Neural progenitor cell (in vitro differentiated cells): ENCODE measurements at places on chromosomes 7 and 10.

DNA sequence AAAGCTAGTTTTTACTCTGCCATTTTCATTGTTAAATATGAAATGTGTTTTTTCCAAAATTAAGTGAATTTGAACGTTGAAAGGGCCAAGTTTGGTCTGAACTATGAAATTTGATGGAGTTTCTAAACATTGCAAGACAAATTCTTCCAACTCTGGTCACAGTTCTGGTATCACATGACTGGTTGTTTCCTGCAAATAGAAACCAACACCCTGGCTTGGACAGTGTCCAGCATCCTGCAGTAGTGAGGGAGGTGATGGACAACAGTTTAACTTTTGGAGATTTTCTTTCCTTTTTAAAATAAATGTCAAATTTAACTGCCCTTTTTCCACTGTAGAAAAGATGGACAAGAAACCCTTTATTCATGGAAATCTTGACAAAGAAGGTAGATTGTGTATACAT lies 54.8 kb upstream of the AGBL3 start:
- DNase-seq, result no peak

DNA sequence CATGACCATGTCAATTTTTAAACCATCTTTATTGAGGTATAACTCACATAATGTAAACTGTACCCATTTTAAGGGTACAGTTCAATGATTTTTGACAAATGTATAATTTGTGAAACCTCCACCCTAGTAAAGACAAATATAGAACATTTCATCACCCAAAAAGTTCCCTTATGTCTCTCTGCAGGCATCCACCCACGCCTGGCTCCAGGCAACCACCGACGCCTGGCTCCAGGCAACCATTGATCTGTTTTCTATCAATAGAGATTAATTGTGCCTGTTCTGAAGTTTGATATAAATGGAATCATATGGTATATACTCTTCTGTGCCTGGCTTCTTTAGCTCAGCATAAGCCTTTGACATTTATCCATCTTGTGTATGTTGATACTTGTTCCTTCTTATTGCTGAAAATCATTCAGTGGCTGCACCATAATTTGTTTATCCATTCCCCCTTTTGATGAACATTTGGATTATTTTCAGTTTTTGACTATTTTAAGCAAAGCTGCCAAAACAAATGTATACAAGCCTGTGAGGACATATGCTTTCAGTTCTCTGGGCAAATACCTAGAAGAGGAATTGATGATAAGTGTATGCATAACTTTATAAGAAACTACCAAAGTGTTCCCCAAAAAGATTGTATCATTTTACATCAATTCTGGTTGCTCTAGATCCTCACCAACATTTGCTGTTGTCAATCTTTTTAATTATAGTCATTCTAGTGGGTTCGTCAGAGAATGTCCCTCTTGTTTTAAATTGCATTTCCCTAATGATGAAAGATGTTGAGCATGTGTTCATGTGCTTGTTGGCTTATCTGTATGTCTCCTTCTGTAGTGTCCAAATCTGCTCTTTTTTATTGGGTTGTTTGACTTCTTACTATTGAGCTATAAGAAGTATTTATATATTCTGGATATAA lies 55.7 kb upstream of the HECTD2 start:
- no peak for DNase-seq

DNA sequence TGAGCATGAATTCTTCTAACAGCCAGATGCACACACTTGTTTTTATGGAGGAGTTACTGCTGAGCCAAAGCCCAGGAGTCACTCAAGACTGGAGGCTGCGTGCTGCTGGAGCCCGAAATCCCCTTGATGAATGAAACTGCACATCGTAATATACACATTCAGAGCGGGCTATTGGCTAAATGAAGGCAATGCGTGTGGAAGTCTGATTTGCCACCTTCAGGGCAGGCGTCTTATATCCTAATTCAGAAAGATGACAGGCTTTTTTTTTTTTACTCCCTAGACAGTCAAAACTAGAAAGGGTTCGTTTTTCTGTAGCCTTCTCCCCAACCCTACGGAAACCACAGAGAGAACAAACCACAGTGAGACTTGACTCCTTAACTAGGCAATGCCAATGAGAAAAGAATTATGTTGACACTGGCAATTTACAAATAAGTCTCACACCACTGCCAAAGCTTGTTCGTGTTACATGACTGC lies 227.2 kb upstream of the KLF14 start:
- no peak for DNase-seq

GRCh38 chr7:6379886-6380285 lies 67.9 kb downstream of the DAGLB start:
- DNase-seq, result no peak

DNA sequence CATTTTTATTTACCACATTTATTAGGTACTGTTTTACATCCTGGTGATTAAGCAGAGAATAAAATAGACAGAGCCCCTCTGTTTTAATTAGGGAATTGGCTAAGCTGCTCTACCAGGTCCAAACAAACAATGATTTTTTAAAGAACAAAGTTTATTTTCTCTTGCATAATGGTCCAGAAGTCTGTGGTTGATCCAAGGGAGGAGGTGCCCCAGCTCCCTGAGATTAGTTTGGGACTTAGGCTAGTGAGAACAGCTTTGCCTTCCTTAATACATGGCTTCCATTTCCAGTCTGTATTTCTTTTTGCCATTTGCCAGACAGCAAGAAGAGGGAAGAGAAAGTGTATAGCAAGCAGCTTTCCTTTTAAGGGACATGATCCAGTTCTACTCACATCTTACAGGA lies 2.9 kb upstream of the MIOS start:
- no peak for DNase-seq

DNA sequence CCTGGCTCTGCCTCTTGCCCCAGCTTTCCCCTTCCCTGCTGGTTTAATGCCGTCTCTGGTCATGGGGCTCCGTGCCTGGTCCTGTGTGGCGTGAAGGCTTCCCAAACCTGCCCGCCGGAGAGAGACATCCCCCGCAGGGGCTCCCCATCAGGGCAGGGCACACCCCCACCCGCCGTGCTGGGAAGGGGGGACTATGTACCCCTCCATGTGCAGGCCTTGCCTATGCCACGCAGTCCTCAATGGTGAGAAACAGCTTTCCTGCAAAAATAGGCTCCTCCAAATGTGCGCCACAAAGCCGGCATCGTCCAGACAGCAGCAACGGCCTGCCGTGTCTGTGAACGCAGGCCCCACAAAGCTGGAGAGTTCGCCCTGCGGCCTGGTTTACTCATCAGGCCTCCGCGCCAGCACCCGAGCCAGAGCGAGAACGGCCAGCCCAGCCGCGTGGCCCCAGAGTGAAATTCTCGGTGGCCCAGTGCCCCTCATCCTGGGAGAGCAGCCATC lies 313.4 kb downstream of the DNAJB6 start:
- DNase-seq, result no peak

DNA sequence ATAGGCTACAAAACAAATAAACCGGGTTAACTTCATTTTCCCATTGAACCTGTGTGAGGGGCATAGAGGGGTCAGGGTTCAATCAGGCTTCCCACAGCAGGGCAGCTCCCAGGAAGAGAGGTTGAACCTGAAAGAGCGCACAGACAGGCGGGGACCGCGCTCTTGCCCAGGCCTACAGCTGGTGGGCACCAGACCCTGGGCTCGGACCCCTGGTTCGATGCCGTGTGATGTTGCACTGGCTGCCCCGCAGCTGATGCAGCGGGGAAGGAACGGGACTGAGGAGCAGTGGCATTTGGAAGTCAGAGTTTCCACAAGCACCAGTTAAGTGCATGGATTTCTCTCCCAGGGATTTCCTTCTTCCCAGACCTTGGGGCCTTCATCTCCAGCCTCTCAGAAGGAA lies 72.6 kb upstream of the INSIG1 start:
- DNase-seq, result no peak

GRCh38 chr7:72924386-72924732 lies 536 bp upstream of the POM121 start:
- no peak for DNase-seq

GRCh38 chr7:107150375-107151073 lies 18.3 kb upstream of the HBP1 start:
- DNase-seq, result peak; percentile 72

DNA sequence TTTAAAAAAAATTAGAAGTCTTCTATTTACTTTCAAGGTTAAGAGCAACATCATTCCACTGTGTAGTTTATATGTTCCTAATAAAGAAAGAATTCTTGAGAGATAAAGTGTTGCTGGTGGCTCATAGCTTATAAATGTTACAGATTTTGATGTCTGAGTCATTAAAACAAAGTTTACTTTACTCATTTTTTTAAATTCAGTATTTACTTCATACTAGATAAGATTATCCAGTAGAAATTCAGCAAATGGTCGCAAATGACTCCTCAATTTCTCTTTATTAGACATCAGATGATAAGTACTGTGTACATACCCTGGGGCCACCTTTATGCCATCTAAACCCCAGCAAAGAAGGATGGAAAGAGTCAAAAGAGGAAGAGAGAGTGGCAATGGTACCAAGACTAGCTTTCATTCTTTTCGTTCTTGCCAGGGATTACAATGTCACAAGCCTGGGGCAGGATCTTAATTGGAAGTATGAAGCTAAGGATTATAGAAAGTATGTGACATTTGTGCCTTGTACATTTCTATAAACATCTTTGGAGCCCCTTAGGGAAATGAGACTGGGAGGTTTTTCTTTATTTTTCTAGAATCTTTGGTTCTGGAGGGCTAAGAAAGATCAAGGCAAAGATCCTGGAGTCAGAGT lies 206.1 kb downstream of the CHRM2 start:
- no peak for DNase-seq

- DNase-seq, result peak; percentile 80
Measured at GRCh38 chr7:31443457-31443856, 70.4 kb upstream of the ITPRID1 start.

DNA sequence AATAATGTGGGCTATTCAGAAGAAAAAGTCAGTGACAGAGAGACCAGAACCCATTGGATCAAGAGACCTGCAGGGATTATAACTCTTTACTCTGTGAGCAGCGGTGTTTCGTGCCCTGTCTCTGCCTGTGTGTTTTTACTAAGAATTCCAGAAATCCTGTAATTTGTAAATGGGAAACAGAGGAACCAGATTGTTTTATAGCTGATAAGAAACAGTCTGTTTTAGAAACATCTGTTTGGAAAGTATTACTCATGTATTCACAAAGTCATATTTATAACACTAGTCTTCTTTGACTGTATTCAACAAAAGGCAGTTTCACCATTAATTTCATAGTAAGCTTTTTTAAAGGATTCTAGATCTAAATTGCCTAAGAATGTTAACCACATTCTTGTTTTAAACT lies 30.0 kb upstream of the VDAC2 start:
- no peak for DNase-seq

GRCh38 chr7:8389593-8390261 lies 43.7 kb upstream of the NXPH1 start:
- peak; percentile 88 for DNase-seq

GRCh38 chr10:129768437-129769355 lies 195.4 kb downstream of the EBF3 start:
- peak; percentile 72 for DNase-seq

DNA sequence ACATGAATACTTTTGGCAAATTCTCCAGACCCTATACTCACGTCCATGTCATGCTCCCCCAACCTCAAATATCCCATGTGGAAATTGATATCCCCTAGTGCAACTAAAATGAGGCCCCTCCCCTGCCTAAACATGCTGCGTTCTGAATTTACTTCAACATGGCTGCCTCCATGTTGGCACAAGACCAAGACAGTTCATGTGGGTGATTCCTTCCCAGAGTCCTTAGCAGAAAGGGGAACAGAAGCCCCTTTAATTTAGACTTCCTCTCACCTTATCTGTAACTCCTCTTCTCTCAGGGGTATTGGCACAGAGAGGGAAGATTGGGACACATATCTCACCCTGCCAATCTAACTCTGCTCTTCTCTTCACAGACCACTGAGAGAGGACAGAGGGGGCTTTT lies 24.5 kb upstream of the SLC26A3 start:
- DNase-seq, result no peak

- no peak for DNase-seq
Measured at GRCh38 chr10:97131666-97132065, 54.1 kb downstream of the SLIT1 start.

GRCh38 chr7:100017875-100018274 lies 2.5 kb downstream of the ZKSCAN1 start:
- no peak for DNase-seq

GRCh38 chr7:7476381-7476780 lies 59.3 kb downstream of the COL28A1 start:
- DNase-seq, result no peak

DNA sequence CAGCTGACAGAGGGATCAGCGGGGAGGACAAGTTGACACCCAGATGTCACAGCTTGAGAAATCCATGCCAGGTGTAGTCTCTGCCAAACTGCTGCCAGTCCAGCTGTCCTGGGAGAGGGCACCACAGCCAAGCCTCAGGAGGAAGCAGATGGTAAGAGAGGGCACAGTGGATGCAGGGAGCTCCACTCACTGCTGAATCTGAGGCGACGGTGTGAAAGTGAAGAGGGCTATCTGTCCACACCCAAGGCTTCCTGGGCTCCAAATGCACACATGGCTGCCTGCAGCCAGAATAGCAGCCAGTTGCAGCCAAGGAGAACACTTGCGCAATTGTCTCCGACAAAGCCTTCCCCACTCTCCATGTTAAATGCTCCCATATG lies 502.4 kb downstream of the GRID1 start:
- DNase-seq, result no peak

GRCh38 chr7:131302876-131303707 lies 24.6 kb upstream of the MKLN1 start:
- peak; percentile 25 for DNase-seq

GRCh38 chr7:144834641-144835144 lies 1.2 kb downstream of the TPK1 start:
- DNase-seq, result no peak

DNA sequence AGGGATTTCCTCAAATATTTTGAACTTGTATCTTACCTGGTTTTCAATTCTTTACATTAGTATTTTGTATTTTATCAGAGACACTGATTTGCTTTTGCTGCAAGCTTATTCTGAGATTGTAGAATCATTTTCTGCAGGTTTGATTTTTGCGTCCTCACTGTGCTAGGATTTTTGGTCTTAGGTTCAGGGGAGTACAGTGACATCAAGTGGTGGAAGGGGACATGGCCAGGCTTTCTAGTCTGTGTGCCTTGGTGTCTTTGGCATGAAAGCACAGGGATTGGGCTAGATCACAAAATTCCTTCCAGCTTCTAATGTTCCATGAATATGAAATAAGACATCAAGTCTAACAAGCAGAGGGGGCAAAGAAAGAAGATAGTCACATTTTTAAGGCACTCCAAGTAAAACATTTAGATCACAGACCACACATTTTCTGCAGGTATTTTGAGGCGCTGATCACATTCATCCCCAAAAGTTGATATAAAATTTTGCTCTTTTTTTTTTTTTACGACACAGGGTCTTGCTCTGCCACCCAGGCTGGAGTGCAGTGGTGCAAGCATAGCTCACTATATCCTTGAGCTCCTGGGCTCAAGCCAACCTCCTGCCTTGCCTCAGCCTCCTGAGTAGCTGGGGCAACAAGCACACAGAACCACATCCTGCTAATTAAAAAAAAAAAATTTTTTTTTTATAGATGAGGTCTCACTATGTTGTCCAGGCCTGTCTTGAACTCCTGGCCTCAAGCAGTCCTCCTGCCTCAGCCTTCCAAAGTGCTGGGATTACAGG lies 124.4 kb downstream of the PON1 start:
- DNase-seq, result peak; percentile 60
